Activated T-helper 1 cell treated with Interleukin-2 at 50 U/mL for 16 hours (primary cell): ENCODE measurements at places on chromosomes 5 and 9.

GRCh38 chr5:66869347-66869746 is 273.2 kb downstream of the MAST4 start:
- DNase-seq: no peak

- no peak for DNase-seq
These were observed at the start of gene NME5 for GRCh38 chr5:138138949-138139780. NME5 (minus strand) TSS chr5:138139428; CDS start chr5:138138780, 648 bp downstream.

GRCh38 chr9:98491828-98492227 is 216.9 kb downstream of the GABBR2 start:
- no peak for DNase-seq

DNA sequence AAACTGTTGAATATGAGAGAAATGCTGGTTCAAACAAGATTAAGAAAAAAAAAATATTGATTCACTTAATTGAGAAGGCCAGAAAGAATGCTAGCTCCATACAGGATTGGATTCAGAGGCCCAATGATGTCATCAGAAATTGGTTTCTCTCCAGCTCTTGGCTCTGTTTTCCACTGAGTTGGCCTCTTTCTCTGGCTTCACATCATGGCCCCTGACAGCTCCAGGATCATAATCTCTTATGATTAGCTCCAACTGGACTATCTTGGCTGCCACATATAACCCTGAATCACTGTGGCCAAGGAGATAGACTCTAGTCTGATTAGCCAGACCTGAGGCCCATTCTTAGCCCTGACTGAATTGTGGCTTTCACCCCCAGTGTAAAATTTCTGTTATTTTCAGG is 244.7 kb upstream of the GRAMD2B start:
- DNase-seq: no peak

DNA sequence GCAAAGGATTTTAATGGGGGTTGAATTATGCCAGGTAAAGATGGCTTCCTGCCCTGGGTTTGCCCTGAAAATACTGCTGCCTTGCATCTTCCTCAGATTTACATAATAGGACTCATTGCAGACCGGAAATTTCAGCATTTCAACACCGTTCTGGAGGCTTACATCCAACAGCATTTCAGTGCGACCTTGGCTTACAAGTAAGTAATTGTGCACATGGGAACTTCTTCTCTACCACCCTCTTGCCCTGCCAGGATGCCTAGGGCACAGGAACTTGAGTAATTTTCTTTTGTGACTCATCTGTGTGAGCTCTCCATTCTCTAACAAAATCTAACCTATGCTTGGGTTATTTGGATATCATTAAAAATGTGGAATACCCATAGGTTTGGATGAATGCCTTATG is 80.2 kb downstream of the DOCK2 start:
- no peak for DNase-seq

- no peak for DNase-seq
These were observed 4.1 kb upstream of the TUBB4B start for GRCh38 chr9:137236936-137237421.

GRCh38 chr9:95341293-95341962 is 23.9 kb upstream of the FANCC start:
- no peak for DNase-seq

- DNase-seq: no peak
These were observed 54.2 kb upstream of the NCS1 start for GRCh38 chr9:130117816-130118632.

DNA sequence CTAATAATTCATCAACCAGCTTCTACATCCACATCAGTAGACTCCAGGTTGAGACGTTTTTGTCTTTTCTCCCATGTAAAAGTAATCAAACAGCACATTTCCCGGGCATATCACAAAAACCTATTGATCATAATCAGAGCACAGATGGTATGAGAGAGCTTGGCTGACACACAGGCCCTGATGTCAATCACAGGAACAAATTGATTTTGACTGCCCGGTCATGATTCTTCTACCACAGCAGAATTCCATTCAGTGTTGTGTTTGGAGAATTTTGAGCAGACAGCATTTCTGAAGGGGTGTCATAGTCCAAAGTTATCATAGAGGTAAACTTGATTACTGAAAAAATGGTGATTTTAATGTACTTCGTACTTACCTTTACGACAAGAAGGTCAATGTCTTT is 351.1 kb downstream of the ZSWIM6 start:
- no peak for DNase-seq

DNA sequence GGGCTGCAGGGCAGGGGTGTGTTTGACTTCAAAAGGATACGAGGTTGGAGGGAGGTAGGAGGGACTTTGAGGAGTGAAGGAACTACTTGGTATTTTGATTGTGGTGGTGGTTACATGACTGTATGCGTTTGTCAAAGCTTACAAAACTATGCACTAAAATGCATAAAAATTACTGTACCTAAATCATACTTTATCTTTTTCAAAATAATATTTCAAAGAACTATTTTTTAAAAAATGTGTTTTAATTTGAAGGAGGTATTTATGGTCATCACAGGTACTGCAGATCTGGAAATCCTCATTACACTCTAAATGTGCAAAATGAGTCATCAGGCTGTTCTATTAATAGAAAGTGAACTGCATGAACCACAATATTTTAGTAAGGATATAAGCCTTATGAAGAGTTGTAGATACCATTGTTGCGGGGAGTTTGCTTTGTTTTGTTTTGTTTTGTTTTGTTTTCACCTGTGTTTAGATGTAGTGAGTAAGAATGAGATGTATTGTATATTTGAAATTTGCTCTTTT is 116.9 kb downstream of the ARRDC3 start:
- no peak for DNase-seq

DNA sequence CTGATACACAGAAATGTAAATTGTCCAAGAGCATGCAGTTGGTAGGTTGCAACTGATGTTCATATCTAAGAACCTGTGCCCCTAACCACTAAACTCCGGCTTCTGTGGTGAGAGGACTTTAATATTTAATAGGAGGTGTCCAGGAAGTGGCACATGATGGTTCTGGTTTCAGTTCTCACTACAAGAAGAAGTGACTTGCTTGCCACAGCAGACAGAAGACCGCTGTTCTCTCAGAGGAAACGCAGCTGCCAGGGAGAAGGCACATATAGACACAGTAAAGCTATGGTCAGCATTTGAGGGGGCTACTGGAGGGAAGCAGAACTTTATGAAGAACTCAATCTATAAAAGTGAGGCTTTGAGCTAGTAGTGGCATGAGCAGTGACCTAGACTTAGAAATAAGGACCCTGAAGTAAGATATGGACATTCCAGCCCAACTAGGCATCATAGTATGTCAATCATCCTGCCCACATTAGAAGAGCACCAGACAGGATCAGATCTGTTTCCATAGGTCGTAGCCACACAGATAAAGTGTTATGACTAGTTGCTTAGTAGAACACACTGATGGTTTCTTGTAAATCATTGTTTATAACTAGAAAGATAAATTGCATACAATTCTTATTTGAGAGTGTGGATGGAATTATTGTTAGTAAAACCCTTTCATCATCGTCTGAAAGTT is 36.4 kb upstream of the DAB2 start:
- DNase-seq: no peak
